Stimulated activated CD8-positive, alpha-beta memory T cell treated with anti-CD3 and anti-CD28 coated beads, Interleukin-4, amount 100 ng/mL, for 4 hours (primary cell): ENCODE measurements at places on chromosomes 6 and 20.
A peak's percentile ranks its signal among the peaks of the same experiment; 100 is the strongest.

DNA sequence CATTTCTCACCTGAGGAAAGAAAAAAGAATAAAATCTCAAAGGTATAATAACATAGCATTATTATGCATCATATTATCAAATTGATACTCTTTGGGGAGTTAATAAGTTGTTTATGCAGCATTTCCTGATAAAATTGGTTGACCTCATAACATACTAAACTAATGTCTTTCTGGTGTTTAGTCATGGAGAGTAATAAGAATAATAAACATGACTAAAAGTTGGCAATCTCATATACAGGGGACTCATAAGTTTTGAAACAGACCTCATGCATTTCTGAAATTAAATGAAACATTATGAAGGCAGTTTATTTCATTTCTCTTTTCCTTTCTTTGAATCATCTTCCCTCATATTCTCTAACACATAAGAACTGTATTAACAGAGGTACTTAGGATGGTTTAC lies 60.5 kb upstream of the PRDM1 start:
- DNase-seq = no peak

GRCh38 chr20:22758815-22759214 lies 174.4 kb upstream of the FOXA2 start:
- DNase-seq = no peak

- no peak for DNase-seq
Measured at GRCh38 chr6:64014595-64014994, 379.0 kb downstream of the PHF3 start.

DNA sequence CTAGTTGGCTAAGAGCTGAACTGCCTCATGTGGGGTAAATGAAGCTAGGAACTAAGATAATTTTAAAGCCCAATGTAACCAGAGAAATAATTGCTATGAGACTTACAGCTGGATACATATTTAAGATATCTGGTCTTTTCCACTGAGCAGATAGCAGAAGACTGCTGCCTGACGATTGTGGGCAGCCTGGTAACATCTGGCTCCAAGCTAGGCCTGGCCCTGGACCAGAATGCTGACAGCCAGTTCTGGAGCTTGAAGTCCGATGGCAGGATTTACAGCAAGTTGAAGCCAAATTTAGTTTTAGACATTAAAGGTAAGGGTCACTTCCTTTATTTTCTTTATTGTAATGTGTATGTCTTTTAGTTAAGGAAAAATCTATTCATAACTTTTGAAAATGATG lies 65.7 kb downstream of the RTN4IP1 start:
- DNase-seq = no peak

- no peak for DNase-seq
Measured at GRCh38 chr6:25447570-25447929, 168.4 kb downstream of the CARMIL1 start.

GRCh38 chr20:34562641-34563040 lies 4.1 kb downstream of the MAP1LC3A start:
- DNase-seq = no peak

DNA sequence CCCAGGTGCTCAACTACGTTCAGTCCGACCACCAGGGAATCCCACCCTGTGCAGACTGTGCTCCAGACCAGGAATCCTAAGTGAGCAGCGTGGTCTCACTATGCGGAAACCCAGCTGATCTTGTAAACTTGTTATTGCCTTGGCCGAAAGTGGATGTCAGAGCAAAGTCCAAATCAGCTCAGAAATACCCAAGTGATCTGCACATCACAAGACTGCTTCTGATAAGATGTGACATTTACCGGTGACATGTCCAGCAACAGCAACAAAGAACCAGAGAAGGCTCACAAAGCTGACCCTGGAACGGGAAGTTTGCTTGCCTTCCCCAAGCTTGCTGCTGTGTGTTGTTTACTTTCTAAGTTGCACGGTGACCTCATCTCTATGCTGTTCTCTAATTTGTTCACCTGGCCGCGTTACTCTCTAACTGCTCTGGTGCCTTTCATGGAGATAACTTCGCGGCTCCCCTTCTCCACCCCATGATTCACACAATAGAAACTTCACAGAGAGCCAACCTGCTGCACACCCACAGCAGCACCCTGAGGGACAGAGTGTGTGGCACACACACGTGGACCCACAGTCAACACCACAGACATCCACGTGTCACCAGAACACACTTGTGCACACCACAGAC lies 1.7 kb downstream of the BNIP5 start:
- no peak for DNase-seq

DNA sequence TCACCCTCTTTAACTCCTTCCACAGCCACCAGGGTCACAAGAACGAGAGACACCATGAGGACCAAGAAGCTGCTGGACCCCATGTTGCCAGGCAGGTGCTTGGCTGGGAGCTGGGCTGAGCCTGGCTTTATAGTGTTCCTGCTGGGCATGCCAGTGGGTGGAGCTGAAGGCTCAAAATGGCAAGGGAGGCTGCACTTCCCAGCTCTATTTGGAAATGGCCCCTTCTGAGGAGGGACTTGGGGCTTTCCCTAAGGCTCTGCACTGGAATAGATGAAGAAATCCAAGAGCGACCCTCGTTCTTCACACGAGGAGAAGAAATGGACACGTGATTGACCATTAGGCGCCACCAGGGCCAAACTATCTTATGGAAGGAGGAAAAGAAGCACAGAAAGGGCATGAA lies at the start of gene WFDC12:
WFDC12 (minus strand) TSS at position 101 of the 400 bp plus-strand sequence; CDS start at position 83, 18 bp downstream.
- DNase-seq = no peak

DNA sequence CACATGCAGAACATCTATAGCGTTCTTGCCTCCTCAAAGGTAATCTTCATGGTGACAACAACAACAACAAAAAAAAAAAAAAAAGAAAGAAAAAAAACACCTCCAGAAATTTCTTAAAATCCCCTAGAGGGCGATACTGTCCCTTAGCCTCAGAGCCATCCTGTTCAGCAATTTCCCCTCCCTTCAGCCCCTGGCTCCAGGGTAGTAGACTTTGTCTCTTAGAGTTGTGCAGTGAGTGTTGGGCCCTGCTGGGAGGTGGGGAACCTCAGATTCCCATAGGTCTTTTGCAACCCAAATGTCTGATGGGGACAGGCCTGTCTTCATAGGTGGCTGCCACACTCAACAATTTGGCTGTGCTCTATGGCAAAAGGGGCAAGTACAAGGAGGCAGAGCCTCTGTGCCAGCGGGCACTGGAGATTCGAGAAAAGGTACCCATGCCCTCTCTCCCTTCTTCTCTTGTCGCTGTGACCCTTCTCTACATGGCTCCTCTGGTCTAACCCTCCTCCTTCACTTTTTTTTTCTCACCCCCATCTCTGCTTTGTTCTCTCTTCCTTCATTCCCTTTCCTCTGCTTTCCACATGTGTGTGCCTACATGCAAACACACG lies 6.0 kb upstream of the PTK7 start:
- DNase-seq = no peak

GRCh38 chr20:43457640-43458421 lies at the start of gene SRSF6:
Gene SRSF6 (plus strand): TSS chr20:43457896. CDS start chr20:43458034, 138 bp downstream.
- DNase-seq = peak; percentile 88

GRCh38 chr6:69663215-69663614 lies 133.6 kb downstream of the LMBRD1 start:
- no peak for DNase-seq

GRCh38 chr20:58604128-58604881 lies 46.8 kb upstream of the STX16 start:
- no peak for DNase-seq

- no peak for DNase-seq
Measured at GRCh38 chr6:99434702-99435530, 9.8 kb upstream of the PNISR start.

DNA sequence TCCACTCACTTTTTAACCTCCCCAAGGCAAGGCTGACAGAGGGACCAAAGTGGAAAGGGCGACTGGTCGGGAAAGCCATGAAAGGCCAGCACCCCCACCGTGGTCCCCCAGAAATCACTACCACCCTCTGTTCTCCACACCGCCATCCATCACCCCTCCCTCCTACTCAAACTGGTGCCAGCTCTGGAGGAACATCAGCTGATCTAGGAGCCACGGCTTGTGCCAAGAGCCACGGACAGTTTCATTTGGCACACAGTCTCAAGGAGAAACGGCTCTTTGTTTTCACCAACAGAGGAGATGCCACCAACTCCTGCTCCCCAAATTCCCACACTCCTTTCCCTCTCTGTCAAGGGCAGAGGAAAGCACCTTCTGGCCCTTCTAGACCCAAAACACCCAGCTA lies 26.0 kb downstream of the TBC1D7 start:
- no peak for DNase-seq

DNA sequence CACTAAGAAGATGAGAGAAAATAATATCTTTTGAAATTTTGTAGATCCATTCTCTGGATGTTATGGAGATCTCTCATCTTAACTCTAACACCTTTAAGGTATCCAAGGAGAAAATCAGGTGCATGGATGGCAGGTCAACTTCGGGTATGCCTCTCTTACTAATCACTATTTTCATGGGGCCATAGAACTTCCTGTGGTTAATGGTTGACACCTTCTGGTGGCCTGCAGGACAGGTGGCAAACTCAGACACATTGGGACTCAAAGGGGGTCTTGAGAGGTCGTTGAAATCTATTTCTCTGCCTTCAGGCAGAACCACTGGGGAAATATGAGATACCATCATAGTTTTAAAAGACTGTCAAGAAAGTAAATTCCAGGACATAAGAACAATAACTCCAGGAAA lies 76.5 kb downstream of the ADAT2 start:
- no peak for DNase-seq

- no peak for DNase-seq
Measured at GRCh38 chr20:9392892-9393857, 121.2 kb upstream of the LAMP5 start.

DNA sequence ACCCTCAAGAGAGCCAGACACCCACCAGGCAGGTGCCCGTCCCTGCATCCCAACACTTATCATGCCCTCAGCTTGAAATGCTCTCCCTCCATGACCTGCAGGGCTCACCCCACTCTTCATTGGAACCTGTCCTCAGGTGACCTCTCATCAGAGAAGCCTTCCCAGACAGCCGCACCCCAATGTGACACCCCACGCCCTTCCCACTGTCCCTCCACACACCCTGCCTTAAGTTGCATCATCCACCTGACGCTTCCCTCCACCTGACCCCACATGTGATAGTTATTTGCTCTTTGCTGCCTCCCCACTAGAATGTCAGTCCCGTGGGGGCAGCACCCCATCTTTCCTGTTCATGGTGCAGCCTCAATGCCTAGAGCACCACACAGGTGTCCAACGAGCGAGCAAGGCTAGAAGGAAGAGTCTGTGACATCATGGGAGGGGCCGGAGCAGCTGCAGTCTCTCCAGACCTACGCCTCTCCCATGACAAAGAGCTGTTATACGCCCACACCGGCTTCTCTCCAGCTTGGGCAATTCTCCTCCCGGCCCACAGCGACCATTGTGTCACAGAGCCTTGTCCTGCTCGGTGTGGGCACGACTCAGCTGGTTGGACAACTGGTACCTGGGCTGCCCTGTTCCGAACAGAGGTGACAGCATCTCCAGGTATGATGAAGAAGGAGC lies 58.2 kb downstream of the NFATC2 start:
- DNase-seq = no peak

DNA sequence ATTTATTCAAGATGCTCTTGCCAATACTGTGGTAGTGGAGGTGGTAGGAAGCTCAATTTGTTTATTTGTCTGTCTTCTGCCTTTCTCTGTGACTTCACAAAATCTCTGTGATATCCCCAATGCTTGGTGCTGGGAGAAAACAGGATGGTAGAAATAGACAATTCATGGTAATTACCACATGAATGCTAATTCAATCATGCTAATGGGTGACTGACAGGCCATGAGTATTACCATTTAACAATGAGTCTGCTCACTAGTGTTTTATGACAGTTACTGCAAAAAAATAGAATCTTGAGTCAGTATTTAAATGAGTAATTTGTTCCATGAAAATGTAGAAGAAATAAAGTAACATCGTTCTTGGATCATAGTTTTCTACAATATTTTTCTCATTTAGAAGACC lies 52.3 kb upstream of the FABP7 start:
- DNase-seq = no peak

GRCh38 chr6:155195903-155196302 lies 67.9 kb upstream of the CLDN20 start:
- no peak for DNase-seq

DNA sequence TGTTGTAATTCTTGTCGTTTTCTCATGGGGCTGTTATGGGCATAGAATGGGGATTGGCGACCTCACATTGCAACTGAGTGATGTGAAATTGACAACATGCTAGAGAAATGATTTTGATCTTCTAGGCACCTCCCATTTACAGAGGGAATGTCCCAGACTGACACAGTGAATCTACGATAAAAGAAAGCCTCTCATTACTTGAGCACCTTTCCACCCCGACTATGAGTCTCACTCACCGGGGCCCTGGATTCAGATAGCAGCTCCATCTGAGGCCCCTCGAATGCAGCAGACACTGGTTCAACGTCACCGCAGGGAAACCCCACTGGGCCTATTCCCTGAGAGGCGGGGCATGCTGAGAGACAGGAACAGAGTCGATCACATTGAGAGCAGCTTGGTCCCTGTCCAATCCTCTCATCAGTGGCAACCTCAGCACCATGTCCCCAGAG lies 49.1 kb downstream of the NFATC2 start:
- no peak for DNase-seq

- DNase-seq = no peak
Measured at GRCh38 chr6:135004399-135004798, 50.2 kb downstream of the HBS1L start.

DNA sequence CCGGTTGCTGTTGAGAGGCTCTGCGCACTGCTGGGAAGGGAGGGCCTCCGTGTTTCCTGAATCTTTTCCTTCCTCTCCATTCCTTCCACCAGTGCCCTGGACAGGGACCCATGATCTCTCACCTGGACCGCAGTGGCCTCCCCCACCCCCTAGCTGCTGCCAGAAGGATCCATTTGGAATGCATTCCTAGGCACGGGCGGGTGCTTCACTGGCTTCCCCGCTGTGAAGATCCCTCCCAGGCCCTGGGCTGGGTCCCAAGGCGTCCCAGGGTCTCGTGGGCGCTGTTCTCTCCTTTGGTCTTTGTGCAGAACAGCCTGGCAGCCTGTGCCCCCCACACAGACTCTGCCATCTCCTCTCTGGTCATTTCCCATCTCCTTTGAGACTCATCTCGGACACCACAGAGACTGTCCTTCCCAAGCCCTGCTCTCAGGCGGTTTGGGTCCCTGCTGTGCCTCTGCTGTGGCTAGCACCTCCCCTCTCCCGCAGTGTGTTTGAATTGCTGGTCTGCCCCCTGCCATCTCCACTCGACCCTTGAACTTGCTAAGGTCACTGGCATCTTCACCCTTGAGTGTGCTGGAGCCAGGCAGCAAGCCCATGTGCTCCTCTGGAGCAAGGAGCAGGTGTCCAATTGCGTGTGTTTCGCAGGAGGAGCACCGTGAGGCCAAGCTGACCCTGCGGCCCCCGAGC lies 59.0 kb downstream of the TCP11 start:
- DNase-seq = no peak

GRCh38 chr20:39835130-39835842 lies 853.8 kb downstream of the MAFB start:
- DNase-seq = no peak

- no peak for DNase-seq
Measured at GRCh38 chr6:67345946-67346345, 1289.1 kb upstream of the ADGRB3 start.

DNA sequence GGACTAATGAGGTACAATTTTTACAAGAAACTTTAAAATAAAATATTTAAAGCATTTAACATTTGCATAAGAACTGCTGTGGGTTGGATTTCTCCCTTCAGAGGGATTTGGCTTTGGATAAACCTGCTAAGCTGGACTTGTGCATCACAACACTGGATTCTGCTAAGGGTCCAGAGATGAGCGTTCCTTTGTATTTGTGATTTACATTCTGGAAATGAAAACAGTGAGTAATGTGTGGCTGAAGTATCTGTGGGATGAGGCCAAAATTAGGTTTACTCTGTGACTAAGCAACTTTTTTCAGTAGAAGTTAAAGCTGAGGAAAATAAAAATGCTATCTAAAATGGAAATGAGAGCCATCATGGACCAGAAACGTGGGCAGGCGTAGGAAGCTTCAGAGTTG lies 494.3 kb downstream of the EPM2A start:
- DNase-seq = no peak
